ENCODE measurements at places on chromosomes 3 and 15.

GRCh38 chr3:45054196-45054857, 28.2 kb downstream of the CLEC3B start:
- DNase-seq: no peak

- no peak for DNase-seq
Observed at GRCh38 chr3:12141350-12141749, 17.4 kb downstream of the TIMP4 start.

- no peak for DNase-seq
Observed at GRCh38 chr3:40452562-40452875, 4.6 kb upstream of the RPL14 start.

GRCh38 chr3:46712191-46713049, 5.2 kb downstream of the PRSS50 start:
- no peak for DNase-seq

- no peak for DNase-seq
Observed at GRCh38 chr3:60189304-60189703, 1061.9 kb downstream of the FHIT start.

- DNase-seq: no peak
Observed at GRCh38 chr15:31285772-31286261, 40.8 kb upstream of the KLF13 start.

- no peak for DNase-seq
Observed at GRCh38 chr3:58329150-58329921, 3.4 kb upstream of the PXK start.

DNA sequence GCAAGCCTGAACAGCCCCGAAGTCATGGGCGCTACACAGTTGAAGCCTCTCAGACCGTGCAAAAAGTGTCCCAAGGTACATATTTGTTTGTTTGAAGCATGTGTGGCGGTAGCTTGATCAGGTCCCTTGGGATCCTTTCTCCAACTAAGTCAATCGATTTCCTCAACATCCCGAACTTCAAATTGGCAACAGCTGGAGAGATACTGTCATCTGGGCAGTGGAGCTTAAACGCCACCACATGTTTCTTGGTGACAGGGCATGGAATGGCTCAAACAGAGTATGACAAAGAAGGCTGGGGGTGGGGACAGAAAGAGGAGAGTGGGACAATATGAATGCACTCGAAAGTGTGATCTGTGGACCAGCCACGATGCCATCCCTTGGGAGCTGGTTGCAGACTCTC, 84.9 kb upstream of the PSMD6 start:
- DNase-seq: no peak

DNA sequence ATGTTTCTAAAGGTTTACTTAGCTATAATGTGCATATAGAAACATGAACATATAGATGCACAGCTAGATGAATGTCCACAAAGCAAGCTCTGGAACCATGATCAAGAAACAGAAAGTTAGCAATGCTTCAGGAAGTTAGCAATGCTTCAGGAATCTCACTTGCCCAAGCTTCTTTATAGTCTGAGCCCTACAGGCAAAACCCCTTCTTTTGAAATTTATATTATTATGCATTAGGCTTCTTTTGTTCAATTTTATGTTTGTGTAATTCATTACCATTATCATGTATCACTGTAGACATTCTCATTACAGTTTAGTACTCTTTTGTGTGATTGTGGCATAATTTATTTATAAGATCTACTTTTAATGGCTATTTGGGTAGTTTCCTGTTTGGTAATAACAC, 286.4 kb upstream of the BCHE start:
- no peak for DNase-seq

- no peak for DNase-seq
Observed at GRCh38 chr3:184874709-184875644, 63.0 kb downstream of the VPS8 start.

DNA sequence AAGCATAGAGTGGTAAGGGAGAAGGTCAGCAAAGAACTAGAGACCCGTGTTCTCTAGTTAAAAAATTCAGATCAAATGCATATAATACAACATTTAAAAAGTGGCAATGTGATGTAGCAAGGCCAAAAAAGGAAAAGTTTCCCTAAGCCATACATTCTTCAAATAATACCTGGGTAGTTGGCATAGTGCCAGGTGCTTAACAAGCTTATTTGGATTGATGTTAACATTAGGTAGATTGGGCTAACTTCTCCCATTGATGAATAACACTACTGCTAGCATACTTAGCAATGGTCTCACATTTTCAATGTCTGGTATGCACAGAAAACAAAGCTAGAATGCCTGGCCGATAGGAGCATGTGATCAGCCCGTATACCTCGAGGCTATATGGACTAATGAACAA, 283.6 kb upstream of the RARB start:
- DNase-seq: no peak

DNA sequence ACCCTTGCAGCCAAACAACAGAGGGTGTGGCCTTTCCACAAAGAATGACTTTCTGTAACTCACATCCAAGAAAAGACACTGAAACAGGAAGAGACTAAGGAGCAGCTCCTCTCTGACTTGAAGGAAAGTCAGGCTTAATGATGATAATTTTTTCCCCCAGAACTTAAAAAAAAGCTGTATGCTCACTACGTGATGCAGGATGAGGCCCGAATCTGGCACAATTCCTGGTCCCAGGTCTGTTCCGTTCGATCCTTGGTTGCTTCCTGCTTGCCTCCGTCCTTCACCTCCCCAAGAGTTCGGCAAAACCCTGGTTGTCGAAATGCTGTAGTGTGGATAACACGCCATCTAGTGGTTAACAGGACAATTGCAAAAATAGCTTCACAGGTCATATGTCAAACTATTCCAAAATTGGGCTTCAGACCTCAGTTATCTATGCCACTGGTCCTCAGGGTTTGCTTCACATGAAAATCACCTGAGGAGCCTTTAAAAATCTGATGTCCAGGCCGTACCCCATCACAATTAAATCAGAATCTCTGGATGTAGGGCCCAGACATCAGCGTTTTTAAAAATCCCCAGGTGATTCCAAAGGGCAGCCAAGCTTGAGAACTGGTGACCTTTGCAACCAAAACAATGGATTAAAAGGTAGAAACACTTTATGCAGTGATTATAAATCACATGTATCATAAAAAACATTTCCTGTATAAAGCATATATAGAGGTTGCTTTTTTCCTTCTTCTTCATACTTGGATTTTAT, 28.1 kb upstream of the SYNM start:
- no peak for DNase-seq

GRCh38 chr3:140472306-140473020, 205.4 kb upstream of the TRIM42 start:
- no peak for DNase-seq

DNA sequence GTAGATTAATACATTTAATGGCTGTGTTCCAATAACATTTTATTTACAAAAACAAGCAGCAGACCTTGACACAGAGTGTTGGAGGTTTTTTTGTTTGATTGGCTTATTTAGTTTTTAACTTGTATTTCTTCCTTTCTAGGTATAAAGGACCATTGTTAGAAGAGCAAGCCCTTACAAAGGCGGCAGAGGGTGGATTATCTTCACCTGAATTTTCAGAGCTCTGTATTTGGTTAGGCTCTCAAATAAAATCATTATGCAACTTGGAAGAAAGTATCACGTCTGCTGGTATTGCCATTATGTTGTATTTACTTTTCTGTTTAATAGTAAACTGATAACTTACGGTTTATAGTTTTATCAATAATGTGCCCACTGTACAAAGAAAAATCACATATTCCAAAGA, 10.0 kb downstream of the FAM98B start:
- DNase-seq: no peak

GRCh38 chr3:46462511-46462910, 2.2 kb downstream of the LTF start:
- DNase-seq: no peak

- DNase-seq: no peak
Observed at GRCh38 chr3:11564577-11565001, 79.1 kb downstream of the VGLL4 start.

GRCh38 chr3:97967966-97968365, 4.3 kb downstream of the RIOX2 start:
- DNase-seq: no peak

- DNase-seq: peak; percentile 49
Observed at GRCh38 chr3:127779747-127780146, 42.6 kb downstream of the MGLL start.

DNA sequence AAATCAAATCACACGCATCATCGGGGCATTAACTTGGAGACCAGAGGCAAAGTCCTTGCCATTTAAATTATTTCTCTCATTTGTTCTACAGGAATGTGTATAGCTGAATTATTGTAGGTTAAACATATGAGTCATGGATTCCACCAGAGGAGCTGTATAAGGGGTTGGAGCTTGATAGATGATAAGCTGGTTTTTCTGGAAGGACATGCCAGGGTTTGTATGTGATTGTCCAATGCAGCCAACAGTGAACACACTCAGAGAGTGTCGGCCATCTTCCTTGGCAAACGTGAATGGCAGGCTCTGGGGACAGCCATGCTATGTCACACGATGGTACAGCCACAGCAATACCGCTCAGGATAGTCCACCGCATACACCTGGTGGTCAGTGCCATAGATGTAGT, 25.1 kb downstream of the SSUH2 start:
- no peak for DNase-seq

DNA sequence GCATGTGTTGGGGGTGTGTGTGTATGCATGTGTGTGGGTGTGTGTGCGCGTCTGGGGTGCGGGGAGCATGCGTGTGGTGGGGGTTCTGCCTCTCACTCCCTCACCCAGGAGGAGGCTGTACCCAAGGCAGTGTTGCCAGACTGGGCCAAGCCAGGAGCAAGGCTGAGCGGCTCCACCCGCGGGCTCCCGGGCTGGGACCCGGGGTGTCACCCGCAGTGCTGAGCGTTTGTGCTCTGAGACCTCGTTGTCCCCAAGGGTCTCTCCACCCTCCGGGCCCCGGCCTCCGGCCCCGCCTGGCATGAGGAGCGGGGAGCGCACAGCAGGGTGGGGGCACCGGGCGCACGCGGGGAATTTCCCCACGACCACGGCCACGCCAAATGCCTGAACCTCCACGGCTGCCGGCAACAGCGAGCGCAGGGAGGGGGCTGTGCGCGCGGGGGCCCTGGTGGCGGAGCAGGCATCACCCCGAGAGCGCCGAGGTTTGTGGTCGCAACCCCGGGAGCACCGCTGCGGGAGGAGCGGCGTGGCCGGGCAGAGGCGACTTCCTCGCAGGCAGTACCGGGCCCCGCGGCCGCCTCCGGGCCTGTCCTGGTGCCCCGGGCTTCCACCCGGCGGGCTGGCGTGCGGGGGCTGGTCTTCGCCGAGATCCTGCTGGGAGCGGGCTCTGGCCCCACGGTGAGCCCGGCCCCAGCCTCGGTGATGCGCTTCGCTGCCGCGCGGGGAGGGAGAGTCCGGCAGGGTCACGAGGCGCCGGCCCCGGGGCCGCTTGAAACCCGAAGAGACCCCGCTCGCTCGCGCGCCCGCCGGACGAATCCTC, 7.4 kb upstream of the OCA2 start:
- no peak for DNase-seq

GRCh38 chr3:194950906-194951628, 265.4 kb downstream of the FAM43A start:
- DNase-seq: no peak

DNA sequence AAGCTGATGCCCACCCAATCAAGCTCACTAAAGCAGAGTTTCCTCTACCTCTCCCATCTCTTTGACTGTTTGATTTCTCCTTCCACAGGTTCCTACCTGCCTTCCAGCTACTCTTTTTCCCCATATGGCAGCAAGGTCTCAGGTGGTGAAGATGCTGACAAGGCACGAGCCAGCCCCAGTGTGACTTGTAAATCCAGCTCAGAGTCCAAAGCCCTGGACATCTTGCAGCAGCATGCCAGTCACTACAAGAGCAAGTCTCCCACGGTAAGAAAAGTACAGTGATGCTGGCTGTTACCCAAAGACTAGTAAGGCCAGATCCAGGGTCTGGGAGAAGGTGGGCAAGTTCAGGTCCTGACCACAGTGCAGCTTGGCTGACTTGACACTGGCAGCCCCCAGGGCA, 95.3 kb downstream of the RBPMS2 start:
- DNase-seq: no peak

GRCh38 chr3:12891985-12892839, 50.8 kb upstream of the RPL32 start:
- no peak for DNase-seq

GRCh38 chr3:190378240-190378891, 9.6 kb upstream of the CLDN16 start:
- no peak for DNase-seq

DNA sequence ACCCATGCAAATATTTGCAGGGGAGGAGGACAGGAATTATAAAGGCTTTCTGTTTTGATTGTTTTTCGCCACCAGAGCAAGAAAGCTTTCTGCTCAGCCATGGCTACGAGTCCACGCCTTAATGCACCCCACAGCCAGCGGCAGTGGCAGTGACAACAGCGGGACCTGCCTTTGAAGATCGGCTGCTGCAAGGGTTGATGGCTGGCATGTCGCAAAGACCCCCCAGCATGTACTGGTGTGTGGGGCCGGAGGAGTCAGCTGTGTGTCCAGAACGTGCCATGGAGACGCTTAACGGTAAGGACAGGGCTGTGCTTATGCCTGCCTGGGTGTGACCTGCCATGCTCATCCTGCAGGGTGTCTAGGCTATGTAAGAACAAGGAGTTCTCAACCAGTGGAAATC, 5.3 kb downstream of the LRRK1 start:
- DNase-seq: no peak

GRCh38 chr3:124928333-124929202, 6.0 kb downstream of the MUC13 start:
- no peak for DNase-seq

DNA sequence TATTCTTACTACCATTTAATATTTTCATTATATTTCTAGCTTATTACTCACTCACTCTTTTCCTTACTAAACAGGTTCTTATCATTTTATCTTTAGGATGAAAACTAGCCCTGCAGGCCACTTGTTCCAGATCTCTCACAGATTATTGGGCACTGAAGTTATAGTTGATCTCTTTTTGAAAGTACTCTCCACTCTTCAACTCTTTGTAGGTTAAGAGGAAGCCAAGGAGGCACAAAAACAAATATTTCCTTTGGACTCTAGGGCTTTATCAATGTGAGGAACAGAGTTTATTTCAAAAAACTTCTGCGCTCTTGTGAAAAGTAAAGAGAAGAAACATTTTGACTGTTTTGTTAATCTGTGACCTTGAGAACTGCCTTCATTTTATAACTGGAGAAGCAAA, 96.0 kb upstream of the NPHP3 start:
- no peak for DNase-seq

- no peak for DNase-seq
Observed at GRCh38 chr15:68991723-68992122, 22.8 kb upstream of the NOX5 start.

DNA sequence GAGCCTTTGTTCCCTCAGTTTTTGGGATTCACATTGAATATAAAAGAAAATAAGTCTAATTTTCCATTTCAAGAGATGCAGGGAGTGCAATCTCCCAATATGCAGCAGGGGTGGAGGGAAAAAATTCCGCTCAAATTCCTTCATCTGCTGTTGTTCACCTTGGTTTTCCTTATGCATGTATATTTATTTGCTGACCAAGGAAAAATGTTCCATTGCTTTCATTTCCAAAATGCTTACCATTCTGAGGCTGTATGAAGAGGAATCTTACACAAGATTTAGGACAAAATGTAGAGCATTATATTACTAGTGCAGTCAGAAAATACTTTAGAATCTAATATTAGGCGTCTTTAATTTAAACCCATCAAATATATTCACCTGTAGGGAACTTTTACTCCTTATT, 863.9 kb downstream of the EPHA3 start:
- no peak for DNase-seq

- no peak for DNase-seq
Observed at GRCh38 chr15:81163961-81164800, 30.1 kb downstream of the CFAP161 start.

Measured in GM12892 (cell line).